Nucleus accumbens (tissue), 56 donors: ENCODE measurements at places on chromosomes 3 and 15.

- no peak for DNase-seq
Measured at GRCh38 chr3:41960826-41961750, 815 bp downstream of the ULK4 start.

DNA sequence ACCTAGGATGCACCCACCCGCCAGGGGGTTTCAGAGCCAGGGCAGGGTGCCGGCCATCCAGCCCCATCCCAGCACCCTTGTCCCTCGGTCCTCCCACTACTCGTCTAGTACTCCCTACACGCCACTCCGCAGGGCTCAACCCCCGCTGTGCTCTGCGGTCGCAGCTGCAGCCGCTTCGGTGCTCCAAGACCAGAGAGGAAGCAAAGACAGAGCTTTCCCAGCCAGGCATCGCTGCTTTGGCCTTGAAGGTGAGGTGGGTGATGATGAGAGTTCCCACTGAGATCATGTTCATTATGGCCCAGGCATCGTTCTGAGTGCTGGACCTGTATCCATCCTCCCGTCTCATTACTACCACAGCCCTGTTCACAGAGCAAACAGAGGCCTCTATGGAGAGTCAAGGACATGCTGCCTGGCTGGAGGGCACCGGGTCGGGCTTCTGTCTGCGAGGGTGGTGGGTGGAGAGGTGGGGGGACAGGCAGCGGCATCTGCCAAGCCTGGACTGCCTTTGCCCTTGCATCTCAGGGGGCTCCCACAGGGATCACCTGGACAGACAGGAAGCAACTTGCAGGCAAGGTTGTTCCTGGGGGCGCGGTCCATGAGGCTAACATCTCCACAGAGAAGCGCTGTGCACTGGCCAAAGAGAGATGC, 66.9 kb downstream of the KLF13 start:
- DNase-seq, result no peak

GRCh38 chr3:117545484-117545883, 835.9 kb downstream of the TUSC7 start:
- no peak for DNase-seq

DNA sequence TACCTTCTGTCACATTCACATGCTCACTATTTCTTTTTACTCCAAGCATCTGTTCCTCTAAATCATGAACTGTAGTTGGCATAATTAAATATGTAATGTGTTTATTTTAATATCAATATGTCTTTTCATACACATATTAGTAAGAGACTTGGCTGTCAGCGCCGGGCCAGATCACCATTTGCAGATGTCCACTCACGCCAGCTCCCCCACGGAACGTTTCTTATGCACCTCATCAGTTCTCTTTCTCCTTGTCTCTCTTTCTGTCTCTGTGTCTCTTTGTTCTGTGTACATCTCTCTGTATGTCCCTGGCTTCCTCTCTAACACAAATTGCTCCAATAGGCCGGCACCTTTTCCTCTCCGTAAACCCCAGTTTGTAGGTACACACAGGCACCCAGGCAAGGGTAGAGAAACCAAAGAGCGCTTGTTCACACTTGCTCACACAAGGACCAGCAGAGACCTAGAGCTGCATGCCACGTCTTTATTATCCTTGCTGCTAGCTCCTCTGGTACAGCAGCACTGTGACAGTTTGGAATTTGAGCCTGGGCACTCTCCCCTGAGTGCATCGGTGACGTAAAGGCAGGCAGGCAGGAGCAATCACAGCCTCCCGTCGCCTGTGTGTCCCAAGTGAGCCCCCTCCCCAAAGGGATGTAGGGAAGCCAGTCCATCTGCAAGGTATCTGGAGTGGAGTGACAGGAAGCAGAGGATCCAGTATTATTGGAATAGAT, 40.4 kb downstream of the CACNA1D start:
- DNase-seq, result no peak

GRCh38 chr3:140428380-140428779, 249.5 kb upstream of the TRIM42 start:
- DNase-seq, result no peak

DNA sequence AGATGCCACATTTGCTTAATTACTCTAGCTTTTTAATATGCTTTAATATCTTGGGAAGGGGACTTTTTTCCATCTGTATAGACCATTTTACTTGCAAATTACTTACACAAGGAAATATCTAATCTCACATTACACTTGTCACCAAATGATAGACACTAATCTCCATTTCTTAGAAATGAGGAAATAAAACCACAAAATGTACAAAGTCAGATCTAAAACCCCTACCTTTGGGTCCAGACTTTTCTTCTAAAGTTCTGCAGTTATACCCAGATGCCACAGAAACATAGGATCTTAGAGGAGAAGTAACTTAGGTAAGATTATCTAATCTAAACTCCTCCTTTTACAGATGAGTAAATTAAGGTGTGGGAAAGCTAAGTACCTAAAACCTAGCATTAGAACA, 44.3 kb downstream of the CD200R1L start:
- no peak for DNase-seq

DNA sequence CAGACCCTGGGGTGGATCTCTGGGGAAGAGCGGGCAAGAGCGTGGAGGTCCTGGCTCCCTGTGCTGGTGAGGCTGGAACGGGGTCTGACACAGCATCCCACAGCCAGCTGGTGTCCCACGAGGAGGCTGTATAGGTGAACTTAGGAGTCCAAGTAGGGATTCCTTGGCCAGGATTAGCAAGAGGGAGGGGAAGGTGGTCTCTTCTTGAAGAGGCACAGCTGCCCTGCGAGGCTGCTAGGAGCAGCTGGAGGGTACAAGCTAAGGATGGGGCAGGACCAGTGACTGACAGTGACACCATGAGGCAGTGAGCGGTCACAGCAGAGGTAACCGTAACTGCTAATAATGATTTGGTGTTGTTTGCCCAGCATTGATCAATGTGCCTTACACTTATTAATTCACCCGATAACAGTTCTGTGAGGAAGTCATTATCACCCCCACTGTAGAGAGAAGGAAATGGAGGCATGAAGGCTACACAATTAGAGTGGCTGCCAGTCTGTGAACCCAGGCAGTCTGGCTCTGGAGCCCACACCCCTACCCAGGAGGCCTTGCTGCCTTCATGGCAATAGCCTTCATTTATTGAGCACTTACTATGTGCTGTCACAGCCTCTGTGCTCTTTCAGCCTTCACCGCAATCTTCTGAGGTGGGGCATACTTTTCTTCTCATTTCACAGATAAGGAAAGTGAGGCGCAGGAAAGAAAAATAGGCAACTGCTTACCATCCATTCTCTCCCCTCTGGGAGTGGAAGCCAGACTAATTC, 59.4 kb downstream of the TMEM44 start:
- DNase-seq, result no peak

DNA sequence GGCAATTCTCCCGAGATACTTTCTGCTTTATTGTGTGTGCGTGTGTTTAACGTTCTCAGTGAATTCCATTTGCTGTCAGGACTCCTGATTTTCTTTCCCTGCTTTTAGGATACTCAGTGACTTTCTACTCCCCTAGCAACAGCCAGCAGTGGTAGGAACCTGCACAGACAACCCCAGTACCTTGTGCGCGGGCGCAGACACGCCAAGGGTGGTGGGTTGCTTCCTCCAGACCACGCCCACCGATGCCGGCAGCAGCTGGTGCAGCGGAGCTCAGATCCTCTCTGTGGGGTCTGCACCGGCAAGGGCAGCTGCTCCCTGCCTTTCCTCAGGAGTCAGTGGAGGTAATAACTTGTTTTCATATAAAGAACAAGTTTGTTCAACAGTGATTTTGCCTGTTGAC, 225.1 kb upstream of the NDN start:
- DNase-seq, result peak; percentile 43

DNA sequence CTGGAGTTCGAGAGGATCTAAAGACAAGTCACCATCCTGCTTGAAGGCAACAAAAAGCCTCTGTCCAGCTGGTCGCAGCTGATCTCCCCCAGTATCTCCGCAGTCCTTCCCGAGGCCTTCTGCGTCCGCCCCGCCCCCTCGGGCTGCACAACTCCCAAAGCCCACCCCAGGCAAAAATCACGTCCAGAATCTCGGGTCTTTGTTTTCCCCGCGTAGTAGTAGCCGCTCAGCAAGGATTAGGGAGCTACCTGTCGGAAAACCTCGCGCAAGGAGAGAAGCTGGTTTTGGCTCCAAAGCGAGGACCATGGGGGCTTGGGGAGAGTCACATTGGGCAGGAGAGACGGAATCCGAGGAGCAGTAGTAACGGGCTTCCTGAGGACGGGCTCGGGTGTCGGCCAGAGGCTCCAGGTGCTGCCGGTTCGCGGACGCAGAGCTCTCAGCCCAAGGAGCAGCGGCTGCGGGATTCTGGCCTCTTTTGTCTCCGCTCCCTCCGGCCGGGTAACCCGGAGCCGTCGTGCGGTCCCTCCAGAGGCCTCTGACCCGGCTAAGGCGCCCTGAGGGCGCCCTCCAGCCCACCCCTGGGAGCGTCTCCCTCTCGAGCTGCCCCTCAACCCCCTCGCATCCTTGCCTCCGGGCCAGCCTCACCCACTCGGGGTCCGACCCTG, 401 bp downstream of the ZSCAN29 start:
- no peak for DNase-seq

- no peak for DNase-seq
Measured at GRCh38 chr3:15361494-15362214, 29.3 kb upstream of the SH3BP5 start.

DNA sequence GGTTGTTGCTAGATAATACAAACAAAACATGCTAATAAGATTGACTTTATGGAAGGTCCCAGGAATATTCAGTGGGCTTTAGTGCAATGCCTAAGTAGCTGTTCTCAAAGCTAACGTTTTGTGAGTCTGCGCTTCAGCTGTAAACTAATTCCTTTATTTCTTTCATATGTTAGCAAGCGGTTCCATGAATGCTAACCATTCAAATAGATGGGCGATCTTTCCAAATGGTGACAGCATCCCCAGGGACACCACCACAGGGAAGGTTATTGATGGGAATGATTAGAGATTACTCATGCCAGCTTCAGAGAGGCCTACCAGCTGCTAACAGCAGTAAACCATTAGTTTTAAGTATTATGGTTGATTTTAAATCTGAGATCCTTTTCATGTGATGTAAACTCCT, 405.7 kb upstream of the MCTP2 start:
- no peak for DNase-seq

DNA sequence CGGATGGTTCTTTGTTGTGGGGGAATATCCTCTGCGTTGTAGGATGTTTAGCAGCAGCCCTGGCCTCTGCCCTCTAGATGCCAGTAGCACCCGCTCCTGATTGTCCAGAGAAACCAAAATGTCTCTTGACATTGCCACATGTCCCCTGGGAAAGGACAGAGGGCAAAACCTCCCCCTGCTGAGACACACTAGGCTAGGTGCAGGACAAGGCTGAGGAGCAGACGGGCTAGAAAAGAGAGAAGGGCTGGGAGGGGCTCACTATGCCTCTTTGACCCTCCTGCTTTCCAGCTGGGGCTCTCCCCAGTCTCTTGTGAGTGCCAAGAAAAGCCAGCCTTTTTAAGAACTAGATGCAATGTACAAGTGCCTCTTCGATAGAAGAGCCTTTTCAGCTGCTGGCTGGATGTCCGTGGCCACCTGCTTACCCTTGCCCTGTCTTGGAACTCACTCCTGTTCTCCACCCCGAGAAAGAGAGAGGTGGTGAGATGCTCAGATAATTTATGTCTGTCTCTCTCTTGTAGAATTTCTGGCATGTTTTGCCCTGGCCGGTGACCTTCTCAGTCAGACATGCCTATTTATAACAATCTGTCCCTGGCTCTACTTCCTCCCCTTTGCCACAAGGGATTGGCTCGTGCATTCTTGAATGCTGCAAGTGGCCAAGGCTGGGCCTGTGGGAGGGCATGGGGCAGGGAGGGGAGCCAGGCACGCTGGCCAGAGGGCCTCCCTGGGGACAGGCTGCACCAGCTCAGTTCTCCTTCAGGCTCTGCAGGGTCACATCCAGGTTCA, 142.6 kb downstream of the RPLP1 start:
- no peak for DNase-seq

- DNase-seq, result no peak
Measured at GRCh38 chr3:177646749-177647148, 449.5 kb upstream of the TBL1XR1 start.

DNA sequence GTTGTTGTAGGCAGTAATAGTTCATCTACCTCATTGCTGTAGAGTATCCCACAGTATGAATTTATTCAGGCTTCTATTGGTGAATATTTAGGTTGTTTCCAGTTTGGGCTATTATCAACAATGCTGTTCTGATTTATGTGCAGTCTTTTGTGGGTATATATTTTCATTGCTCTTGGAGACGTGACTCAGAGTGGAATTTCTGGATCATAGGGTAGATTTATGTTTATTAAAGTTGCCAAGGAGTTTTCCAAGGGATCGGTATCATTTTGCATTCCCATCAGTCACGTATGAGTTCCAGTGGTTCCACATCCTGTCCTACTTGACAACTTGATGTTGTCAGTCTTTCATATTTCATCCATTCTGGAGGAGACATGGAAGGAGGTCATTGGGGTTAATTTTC, 8.4 kb upstream of the HRH1 start:
- DNase-seq, result no peak

DNA sequence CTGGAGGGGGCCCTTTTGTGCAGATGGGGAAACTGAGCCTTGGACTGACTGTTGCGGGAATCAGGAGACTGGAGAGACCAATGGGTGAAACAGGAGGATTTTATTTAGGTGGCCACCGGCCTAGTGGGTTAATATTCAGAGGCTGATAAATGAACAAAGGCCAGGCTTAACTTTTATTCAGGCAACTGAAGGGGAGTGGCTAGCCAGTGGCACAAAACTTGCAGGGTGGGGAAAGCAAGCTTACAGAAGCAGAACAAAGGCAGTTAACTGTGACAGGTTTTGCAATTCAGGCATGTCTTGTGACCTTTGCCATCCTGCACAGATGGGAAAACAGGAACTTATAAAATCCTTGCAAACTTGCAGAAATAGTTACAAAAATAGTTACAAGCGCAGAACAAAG, 24.9 kb upstream of the ACAD9 start:
- no peak for DNase-seq

DNA sequence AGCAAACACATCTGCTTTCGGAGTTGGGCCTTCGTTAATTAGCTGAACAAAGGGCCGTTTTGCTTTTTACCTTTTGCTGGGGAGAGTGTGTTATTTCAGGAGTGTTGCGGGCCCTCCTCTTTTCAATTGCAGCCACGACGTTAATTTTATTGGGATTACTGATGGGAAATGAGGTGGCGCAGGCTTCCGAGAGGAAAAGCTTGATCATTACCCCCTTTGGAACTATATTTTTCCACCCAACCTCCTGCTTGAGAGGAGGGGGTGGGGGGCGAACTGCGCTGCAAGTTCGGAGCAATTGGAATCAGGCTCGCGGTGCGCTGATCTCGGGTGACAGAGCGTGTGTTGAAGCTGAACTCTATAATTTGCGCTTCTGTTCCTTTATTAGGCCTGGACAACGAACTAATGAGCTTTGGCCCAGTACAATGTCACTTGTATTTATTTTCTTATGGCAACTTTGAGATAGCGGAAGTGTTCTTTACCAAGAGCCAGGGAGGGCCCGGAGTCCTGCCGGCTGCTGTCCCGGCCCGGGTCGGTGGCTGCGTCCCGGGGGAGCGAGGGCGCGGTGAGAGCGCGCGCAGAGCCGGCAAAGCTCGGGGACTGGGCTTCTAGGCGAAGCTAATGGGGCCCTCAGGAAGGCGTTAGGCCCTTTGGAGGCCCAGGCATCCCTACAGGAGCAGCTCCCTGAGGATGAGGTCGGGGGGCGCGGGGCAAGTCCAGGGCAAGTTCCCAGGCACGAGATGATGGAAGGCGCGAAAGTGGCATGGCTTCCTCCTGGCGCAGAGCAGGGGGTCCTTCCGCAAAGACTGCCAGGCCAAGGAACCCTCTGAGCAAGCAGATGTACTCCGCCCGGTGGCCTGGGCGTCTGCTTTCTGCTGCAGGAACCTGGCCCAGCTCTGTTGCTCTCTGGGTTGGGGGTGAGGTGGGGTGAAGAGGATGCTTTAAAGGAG, 12.9 kb downstream of the NR2F2 start:
- no peak for DNase-seq

- DNase-seq, result no peak
Measured at GRCh38 chr3:100761211-100761942, 52.1 kb downstream of the TFG start.
